ENCODE measurements at places on chromosomes 4 and X.
A peak's percentile ranks its signal among the peaks of the same experiment; 100 is the strongest.

DNA sequence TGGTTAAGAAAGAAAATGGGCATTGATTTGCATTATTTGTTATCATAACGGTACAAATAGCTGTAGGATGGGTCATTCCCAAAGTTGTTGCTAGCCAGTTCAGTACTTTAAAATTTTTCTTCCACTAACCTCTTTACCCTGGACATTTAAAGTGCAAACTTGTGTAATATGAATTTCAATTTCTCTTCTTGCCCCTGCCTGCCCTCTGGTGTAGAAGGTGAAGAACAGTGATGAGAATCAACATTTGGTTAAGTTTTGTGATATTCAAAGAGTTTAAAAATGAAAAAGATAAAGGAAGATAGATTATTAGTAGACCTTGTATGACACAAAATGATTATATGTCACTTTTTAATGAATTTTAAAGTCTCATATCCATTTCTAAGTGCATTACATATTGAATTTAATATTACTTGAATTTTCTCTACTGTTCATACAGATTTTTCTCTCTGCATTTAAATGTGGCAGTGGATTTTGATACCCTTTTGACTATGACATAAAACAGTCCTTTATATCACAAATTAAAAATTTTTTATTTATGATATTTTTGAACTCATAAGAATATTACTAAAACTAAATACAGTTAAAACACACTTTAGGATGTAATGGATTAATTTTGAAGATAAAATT, 337.7 kb downstream of the BMPR1B start:
- no peak for DNase-seq

DNA sequence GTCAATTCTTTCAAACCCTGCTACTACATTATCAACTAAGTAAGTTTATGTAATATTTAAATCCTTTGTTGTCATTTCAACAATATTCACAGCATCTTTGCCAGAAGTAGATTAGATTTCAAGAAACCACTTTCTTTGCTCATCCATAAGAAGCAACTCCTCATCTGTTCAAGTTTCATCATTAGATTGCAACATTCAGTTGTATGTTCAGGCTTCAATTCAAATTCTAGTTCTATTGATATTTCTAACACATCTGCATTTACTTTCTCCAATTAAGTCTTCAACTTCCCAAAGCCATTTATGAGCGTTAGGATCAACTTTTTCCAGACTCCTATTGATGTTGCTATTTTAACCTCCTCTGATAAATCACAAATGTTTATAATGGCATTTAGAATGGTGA, 66.1 kb downstream of the BMP3 start:
- no peak for DNase-seq

DNA sequence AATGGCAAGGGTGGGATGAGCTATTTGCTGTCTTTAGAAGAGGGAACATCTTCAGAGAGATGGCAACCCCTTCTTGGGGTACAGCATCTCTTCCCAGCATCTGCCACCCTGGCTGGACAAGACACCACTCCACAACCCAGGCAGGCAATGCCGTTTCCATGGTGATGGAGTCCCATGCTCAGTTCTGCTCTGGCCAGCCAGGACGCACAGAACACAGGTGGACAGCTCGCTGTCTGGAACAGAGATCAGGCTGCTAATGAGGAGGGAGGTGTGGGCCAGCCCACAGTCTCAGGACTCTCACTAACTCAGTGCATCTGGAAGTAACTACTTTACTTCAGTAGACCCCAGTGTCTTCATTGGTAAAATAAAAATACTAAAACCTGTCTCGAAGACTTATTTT, 321.0 kb upstream of the CPEB2 start:
- no peak for DNase-seq

- DNase-seq = no peak
Measured at GRCh38 chr4:46073778-46074177, 50.1 kb downstream of the GABRG1 start.

- DNase-seq = no peak
Measured at GRCh38 chr4:5191831-5192230, 140.6 kb downstream of the STK32B start.

- DNase-seq = no peak
Measured at GRCh38 chr4:120056246-120056645, 10.4 kb downstream of the MAD2L1 start.

- no peak for DNase-seq
Measured at GRCh38 chr4:35216636-35217035, 1027.7 kb downstream of the ARAP2 start.

DNA sequence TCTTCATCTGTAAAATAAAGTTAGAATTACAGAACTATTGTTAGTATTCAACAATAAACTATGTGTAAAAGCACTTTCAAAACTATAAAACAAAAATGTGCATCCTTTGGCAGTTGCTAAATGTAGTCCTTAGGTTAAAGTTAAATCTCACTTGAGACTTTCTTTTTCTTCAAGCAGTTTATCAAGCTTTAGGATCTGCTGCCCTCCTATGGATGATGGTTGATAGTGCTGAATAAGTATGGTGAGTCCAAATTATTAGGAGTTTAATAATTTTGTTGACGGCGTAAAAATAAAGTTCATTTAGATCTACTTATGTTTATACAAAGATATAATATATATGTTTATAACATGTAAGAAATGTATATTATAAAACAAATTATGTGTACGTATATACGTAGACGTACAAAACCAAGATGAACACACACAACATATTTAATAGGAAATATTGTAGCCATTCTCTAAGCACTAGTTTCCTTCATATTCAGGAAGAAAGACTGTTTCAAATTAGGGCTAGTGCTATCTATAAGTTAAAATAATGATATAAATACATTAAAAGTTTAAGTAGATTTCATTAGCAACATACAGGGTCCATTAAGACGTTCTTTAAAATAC, 22.3 kb downstream of the UGT2A2 start:
- no peak for DNase-seq

DNA sequence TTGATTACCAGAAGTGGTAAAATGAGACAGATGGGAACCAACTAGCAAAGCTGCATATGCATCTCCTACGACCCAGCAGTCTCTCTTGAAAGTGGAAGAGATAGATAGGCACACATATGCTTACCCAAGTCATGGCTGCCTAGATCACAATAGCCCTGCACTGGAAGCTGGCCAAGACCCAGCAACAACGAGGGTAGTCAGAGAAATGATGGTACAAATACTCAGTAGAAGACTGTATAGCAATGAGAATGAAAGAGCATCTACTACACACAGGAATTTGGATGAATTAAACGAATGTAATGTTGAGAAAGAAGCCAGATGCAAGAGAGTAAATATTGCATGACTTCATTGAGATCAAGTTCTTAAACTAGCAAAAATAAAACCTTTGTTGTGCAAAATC, 100.3 kb upstream of the FAT1 start:
- no peak for DNase-seq

GRCh38 chr4:150115851-150116250, 37.6 kb downstream of the DCLK2 start:
- no peak for DNase-seq

GRCh38 chrX:21698272-21698671, 40.1 kb upstream of the KLHL34 start:
- peak; percentile 0 for DNase-seq

DNA sequence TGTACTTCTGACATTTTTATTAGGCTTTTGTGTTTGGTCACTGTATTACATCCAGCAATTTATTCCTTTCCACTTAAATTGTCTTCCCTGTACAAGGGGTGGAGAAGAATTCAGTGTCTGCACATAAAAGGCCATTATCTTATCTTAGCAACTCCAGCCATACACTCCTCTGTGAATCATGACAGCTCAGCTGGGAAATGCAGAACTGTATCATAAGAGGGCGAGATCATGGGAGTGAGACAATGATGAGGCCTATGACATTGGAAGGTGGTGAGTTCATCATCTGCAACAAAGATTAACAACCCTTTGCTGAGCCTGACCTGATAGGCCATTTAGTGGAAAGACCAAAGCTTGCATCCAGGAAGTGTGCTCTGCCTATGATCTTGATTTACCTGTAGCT, 33.3 kb downstream of the SLIT2 start:
- DNase-seq = no peak

GRCh38 chr4:139843641-139844040, 178.0 kb downstream of the MGST2 start:
- no peak for DNase-seq

GRCh38 chrX:130174045-130174704, 2.4 kb downstream of the RAB33A start:
- DNase-seq = no peak

- peak; percentile 57 for DNase-seq
Measured at GRCh38 chr4:83112678-83113428, 1.7 kb downstream of the PLAC8 start.

DNA sequence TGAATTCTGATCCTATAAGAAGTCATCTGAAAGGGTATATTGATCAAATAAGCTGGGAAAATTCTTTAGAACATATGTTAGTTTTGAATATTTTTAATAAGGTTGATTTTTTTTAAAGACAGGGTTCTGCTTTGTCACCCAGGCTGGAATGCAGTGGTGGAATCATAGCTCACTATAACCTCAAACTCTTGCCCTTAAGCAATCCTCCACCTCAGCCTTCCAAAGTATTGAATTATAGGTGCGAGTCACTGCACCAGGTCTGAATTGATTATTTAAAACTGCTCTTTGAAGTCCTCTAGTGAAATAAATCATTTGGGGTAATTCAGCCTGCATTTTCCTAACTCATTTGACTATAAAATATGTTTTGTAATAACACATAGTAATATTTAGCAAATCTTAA, 812.3 kb downstream of the PDHA2 start:
- DNase-seq = no peak

- no peak for DNase-seq
Measured at GRCh38 chr4:8558080-8558960, 21.9 kb upstream of the GPR78 start.

DNA sequence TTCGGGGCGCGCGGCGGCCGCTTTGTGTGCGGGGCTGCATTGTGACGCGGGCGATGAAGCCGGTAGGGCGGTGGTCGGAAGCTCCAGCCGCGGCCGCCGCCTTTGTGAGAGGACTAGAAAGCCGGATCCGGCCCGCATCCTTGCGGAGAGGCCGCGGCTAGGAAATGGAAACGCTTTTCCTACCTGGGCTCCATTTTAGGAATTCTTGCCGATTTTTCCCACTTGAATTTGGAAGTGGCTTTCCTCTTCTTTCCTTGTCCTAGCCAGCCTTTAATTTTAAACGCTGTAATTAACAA, 708 bp downstream of the TMSB4X start:
- DNase-seq = no peak
